ENCODE measurements at places on chromosomes 5 and 9. TPM values are rescaled to one million over a fixed set of nuclear protein-coding genes. Genes with fewer than 3 reads are reported as not detected.

CTXN3 gene
- total RNA-seq = not detected

OTP gene
- total RNA-seq = not detected

SHROOM1 gene
- total RNA-seq = 2.2 TPM

ZCCHC10 gene
- total RNA-seq = 29.6 TPM

IL7R gene
- total RNA-seq = 371 TPM

SNX18 gene
- total RNA-seq = 24.6 TPM

ZBTB6 gene
- total RNA-seq = 11.4 TPM

FAM78A gene
- total RNA-seq = 113 TPM

CSF2 gene
- 2.9 TPM for total RNA-seq

ST6GALNAC4 gene
- total RNA-seq = 29.6 TPM

CLK4 gene
- total RNA-seq = 41.8 TPM

SCGB3A2 gene
- not detected for total RNA-seq

PCDHGA12 gene
- not detected for total RNA-seq

CSF1R gene
- not detected for total RNA-seq

TRPM6 gene
- total RNA-seq = not detected

NSUN2 gene
- 69.1 TPM for total RNA-seq

STK32A gene
- not detected for total RNA-seq

NR2F1-AS1 gene
- not detected for total RNA-seq

BTNL3 gene
- total RNA-seq = not detected

FOXD4L3 gene
- not detected for total RNA-seq

PCDHGA5 gene
- total RNA-seq = not detected

SARDH gene
- total RNA-seq = 4.3 TPM

HTR4 gene
- total RNA-seq = not detected

RORB gene
- 0.05 TPM for total RNA-seq

GLT6D1 gene
- total RNA-seq = not detected

SOWAHA gene
- total RNA-seq = not detected

LHX3 gene
- not detected for total RNA-seq

IL13 gene
- total RNA-seq = 2.7 TPM

ADAMTS16 gene
- not detected for total RNA-seq

C6 gene
- not detected for total RNA-seq

SEMA6A gene
- not detected for total RNA-seq

SVEP1 gene
- not detected for total RNA-seq

All from activated naive CD4-positive, alpha-beta T cell treated with anti-CD3 and anti-CD28 coated beads, Interleukin-2, amount 10 ng/mL, durations not matched to agents 5 hours and 36 hours (primary cell).